ENCODE measurements at places on chromosomes 6 and 20.

DNA sequence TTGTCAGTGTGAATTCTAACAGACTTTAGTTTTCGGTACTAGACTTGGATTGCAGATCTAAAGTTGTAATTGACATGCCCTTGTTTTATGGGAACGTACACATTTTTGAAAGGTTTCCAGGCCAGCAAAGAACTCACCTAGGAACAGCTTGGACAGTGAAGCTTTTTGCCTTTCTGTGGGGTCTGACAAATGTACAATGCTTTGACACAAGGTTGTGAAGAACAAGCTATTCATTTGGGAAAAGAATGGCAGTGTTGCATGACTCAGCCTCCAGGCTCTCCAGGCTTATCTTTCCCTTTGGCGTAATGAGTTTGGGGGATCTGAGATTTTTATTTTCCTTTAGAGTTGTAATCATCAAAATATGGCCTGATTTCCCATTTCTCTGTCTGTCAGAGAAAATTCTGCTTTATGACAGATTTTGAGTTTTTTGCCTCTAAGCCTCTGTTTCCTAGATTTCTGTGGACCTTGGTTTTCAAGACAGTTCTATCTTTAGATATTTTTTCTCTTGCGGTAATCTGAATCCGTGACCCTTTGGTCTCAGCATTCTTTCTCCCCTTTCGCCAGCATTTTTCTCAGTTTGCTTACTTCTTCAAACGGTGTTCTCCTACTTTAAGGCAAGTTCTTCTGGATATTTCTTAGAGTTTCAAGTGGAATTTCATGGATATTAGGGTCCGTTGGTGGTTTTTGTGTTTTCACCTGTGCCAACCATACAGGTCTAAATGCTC is 221.0 kb downstream of the ADGB start:
- no peak for DNase-seq

GRCh38 chr6:5653801-5654200 is 352.9 kb downstream of the NRN1 start:
- DNase-seq, result no peak

DNA sequence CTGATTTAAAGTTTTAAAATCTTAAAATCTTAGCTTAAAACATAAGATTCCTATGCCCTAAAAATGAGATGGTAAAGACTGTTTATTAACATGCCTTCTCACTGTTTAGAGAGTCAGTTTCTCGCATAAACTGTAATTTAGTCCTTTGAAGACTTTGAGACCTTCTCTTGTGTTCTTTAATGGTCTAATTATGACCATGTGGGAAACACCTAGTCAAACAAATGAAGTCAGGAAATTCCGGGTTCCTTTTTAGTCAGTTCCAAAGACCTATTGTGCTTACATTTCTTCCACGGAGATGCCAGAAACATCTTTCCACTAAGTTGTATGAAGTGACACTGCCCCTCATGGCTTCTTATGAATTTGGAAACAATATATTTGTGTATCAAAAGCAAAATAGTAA is 64.2 kb upstream of the KIF25 start:
- DNase-seq, result no peak

DNA sequence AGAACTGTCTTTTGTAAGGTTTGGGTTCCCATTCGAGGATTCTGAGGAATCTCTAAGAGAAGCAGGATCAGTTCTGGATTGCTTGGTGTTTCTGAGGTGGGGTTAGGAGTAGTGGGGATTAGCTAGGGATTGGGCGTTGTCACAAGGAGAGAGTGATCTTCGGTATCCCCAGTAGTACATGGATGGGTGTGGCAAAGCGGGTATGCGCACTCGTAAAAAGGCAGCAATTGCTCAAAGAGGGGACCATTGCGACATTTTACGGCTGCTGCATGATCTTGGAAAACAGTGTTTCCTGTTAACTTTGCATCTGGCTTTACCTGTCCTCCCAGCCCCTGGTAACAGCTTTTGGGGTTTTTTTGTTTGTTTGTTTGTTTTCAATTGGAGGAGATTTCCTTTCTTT is 9.7 kb upstream of the ZSCAN9 start:
- DNase-seq, result no peak

- DNase-seq, result no peak
Observed at GRCh38 chr6:161374971-161375873, 101.4 kb upstream of the AGPAT4 start.

- no peak for DNase-seq
Observed at GRCh38 chr20:43903953-43904826, 10.5 kb upstream of the TOX2 start.

DNA sequence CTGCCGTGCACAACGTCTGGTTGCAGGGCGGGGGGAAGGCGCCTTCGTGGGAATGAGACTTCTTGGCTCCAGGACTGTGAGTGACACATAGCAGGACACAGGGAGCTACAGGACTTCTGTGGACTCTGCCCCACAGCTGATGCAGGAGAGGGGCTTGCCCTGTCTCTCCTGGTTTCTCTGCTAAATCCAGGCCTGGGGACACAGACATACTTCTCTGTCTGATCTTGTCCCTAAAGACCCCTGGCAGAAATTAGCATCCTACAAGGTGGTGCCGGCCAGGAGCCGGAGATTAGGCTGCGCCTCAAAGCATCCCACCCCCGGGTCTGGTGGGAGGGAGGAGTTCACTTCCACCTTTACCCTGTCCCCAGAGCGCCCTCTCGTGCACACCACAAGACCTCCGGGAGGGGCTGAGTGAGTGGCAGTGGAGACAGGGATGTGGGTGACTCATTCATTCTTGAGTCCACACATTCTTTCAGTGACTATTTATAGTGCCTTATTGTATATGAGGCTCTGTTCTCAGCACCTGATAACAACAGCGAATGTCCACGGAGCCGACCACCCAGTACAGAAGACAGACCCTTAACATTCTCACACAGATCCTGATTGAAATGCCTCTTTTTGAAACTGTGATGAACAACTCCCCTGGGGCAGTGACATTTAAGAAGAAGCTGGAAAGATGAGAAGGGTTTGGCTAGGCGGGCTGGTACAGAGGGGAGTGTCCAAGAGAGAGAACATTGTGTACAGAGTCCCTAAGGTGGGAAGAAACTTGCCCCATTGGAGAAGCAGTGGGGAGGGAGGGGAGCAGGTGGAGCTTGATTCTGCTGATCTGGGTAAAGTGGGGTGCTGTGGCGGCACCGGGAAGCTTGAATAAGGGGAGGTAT is 39.0 kb downstream of the GMPR start:
- DNase-seq, result peak; percentile 40

DNA sequence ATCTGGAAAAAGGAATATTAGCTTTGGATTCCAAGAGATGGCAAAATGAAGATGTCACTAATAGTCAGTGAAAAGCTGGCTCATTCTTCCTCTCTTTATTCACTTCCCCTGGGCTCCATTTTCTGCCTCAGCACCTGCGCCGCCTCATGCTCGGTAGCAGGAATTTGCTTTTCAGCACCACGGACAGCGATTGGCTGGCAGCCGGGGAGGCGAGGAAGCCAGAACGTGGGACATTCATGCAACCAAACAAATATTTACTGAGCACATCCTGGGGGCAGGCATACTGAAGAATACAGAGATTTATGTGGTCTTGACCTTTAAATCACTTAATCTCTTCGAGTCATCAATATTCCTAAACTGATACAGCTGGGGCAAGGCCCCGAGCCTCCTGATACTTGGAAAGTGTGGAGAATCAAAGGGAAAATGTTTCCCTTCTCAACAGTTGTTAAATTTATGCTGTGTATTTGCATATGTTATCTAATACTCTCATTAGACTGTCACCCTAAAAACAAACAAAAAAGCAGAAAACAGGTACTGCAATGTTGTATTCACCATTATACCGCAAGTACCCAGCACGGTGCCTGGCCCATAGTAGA is 12.1 kb upstream of the PDYN start:
- DNase-seq, result peak; percentile 77

GRCh38 chr6:13380761-13381160 is 52.4 kb upstream of the TBC1D7 start:
- DNase-seq, result no peak

GRCh38 chr6:79384845-79385244 is 150.4 kb upstream of the HMGN3 start:
- DNase-seq, result no peak

- no peak for DNase-seq
Observed at GRCh38 chr6:147222160-147222838, 18.1 kb downstream of the STXBP5 start.

DNA sequence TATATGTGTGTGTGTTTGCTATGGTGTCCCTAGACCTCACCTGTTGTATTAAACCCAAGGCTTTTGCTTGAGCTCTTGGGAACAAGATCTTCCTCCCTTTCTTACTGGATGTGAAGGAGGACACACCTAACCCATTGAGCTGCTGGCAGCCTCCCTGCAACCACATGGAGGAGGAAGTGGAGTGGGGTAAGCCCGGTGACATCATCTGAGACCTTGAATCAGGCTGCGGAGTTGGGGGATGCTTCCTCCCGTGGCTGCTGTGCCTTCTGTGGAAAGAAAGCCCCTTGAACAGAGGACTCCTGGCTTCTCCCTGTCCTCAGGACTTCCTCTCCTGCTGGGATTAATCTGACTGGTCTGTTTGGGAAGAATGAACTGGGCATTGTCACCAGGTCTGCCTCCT is 3.3 kb downstream of the CST11 start:
- no peak for DNase-seq

DNA sequence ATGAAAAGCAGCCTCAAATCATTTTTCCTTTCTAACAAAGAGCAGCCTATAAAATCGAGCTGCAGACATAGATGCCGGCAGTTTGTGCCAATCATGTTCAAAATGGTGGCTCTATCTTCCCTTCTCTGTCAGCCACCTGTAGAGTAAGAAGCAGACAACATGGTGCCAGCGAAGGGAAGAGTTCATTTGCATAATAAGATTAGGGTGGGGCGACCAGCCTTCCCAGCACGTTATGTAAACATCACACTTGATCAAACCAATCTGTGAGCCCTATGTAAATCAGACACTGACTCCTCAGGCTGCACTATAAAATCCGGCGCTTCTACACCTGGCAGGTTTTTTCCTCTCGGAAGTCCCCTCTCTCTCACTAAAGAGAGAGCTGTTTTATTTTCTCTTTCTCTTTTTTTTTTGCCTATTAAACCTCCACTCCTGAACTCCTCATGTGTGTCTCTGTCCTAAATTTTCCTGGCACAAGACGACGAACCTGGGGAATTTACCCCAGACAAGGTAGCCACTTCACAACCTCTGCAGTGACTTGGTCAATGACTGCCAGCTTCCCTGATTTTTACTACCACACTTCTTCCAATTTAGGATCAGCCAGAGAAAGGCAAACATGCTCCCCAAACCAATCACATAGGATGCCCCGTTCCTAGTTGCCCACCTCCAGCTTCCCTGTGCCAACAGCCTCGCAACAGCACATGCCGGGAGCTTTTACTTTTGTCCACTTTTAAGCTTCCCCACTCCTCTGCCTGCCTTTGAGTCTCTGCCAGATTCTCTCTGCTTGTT is 12.9 kb downstream of the TPMT start:
- no peak for DNase-seq

GRCh38 chr6:128500014-128500413 is 20.4 kb downstream of the PTPRK start:
- no peak for DNase-seq

GRCh38 chr6:125197795-125198269 is 44.3 kb downstream of the TPD52L1 start:
- no peak for DNase-seq

GRCh38 chr6:90233213-90233612 is 63.4 kb downstream of the BACH2 start:
- DNase-seq, result no peak

GRCh38 chr6:128465368-128466343 is 54.7 kb downstream of the PTPRK start:
- no peak for DNase-seq

- DNase-seq, result no peak
Observed at GRCh38 chr6:20846602-20847028, 312.4 kb downstream of the CDKAL1 start.

DNA sequence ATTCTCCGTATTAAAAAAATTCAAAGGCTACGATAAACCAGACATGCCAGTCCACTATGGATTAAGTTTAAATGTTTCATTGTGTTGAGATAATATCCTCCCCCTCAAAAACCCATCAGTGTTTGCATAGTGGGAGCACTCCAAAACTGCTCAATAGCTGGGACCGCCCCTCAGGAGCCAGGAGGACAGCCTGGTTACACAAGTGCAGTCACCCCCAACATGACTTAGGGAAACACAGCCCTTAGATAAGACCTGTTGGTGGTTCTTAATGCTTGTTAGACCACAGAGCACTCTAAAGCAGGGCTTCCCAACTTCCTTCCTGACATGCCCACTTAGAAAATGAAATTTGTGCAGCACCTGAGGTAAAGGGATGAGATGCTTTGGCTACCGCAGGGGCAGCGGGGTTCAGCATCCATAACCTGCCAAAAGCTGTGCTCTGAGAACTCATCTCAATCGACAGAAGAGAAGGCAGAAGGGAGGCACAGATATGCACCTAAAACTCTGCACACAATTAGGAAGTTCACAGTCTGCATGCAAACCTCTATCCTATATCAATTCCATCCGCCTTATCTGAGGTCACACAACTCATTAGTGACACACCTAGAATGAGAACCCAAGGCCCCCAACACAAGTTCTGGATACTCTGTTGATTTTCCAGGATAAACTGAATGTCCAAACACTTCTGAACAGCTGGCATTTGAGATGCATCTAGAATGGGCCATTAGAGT is 74.3 kb downstream of the RALGAPA2 start:
- no peak for DNase-seq

DNA sequence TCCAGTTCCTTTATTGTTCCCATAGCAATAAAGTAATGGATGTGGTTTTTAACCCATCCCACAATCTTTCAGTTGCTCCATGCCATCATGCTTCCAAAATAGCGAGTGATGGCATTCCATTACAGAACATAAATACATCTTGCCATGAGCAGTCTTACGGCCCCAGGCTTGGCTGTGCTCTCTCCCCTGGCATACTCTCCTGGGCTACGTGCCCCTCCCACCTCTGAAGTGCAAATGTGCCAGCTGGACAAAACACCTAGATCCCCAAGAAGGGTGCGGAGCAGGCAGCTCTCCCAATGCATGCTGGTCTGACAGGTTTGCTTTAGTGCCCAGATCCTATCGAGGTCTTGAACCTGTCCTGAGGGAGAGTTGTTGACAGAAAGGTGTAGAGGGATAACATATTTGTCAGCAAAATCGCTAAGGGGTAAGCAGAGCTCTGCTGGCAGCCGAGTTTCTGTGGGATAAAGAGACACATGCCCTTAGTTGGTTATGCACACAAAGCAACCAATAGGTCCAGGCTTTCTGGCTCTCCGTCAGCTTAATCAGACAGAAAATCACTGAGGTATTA is 43.9 kb upstream of the PAX1 start:
- no peak for DNase-seq

DNA sequence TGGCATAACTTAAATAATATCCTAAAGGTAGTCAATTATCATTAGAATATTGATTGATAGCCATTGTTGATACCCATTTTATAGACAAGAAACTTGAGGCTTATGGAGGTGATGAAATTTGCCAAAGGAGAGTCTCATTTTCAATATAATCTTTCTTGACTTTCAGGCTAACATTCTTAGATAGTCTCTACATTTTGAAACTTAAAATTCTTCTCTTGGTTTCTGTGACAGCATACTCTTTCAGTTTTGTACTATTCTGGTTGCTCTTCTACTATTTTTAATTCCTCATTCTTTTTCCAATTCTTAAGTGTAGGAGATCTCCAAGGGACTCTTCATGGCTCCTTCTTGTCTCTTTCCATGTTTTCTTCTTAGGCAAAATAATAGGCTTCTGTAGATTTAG is 3.7 kb upstream of the SH3BGRL2 start:
- DNase-seq, result no peak

Measured in stimulated activated naive CD8-positive, alpha-beta T cell treated with anti-CD3 and anti-CD28 coated beads, Interleukin-15, Interleukin-2, amounts not matched to agents 100 U/mL and 50 U/mL, for 24 hours (primary cell).